NCI-H1930 (cell line): ENCODE measurements at places on chromosomes 3 and 15.

- DNase-seq: peak; percentile 3
Measured at GRCh38 chr3:171867981-171868380, 24.8 kb downstream of the TMEM212 start.

DNA sequence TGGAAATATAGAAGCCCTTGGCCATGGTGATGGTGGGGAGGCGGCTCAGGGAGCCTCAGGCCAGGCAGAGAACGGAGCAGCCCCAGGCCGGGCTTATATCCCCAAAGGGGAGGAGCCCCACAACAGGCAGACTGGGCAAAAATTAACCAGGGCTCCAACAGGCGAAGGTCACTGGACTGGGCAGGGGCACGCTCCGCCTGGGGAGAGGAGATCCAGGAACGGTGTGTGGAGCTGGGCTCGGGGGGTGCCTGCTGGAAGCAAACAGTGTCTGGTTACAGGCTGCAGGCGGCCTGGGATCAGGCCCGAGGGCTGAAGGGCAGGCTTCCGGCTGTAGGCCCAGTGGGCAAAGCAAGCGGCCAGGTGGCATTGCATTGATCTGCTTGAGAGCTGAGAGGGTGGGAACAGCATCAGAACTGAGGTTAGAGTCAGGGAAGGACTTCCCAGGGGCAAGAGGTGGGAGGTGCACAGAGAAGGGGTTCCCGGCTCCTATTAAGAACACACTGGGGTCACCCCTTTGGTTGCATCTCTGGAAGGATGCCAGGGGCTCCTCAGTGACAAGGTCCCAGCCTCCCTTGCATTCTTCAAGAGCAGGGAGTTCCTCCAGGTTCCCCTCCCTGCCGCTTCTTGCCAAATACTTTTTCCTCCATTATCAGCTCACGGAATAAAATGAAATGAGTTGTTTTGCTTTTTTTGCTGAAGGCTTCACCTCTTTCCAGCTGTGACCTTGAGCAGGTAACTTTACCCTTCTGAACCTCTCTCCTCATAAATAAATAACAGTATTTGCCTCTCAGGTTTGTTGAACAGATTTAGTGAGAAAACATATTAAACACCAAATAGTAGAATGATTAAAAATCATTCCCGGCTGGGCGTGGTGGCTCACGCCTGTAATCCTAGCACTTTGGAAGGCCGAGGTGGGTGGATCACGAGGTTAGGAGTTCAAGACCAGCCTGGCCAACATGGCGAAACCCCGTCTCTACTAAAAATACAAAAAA lies 7.8 kb downstream of the ANPEP start:
- DNase-seq: no peak

- DNase-seq: no peak
Measured at GRCh38 chr3:107956991-107957900, 133.6 kb downstream of the CD47 start.

DNA sequence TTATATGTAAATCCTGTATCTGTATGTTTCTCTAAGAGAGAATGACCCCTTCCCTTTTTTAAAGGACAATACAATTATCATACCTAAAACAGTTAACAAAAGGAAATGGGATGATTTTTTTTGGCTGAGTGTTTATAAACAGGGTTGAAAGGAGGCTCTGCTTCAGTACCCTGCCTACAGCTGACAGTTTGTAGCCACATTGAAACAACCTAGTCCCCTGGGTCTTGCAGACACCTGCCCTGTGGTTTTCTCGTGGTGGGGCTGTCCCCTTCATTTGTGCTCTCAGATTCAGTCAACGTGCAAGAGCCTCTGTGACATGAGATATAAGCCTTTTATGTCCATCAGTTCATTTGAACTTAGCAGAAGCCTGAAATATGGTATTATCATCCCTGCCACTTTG lies 2.3 kb upstream of the HMCES start:
- no peak for DNase-seq

DNA sequence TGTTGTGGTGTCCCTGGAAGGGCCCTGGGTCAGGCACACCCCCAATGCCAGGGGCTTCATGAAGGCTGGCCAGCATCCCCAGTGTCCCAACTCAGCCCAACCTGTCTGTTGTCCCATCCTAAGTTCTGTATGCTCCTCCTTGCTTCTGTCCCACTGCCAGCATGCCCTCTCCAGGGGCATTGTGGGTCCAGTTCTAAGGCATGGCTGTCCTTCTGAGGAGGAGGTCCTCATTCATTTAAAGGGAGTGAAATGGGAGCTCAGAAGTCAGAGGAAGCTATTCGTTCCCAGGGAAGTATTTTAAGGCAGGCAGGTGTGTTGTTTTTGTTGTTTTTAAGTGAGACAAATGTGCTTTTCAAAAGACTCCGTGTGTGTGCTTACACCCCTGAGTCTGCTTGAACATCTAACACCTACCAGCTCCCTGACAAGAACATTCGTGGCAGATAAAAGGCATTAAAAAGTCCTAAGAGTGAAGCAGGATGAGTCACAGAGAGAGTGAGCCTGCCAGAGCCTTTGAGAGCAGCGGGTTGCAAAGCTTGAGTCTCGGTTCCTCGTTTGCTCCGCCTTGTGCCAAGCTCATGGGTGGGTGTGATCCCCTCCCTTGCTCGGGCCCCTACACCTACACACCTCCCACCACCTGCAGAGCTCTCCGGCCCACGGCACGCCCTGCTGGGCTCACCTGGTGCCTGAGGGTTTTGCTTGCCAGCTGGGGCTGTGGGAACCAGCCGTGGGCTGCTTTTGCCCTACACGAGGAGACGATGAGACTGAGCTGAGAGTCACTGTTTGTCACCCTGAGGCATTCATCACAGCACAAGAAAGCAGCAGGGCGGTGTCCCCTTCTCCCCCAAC lies 183.4 kb upstream of the TOPAZ1 start:
- no peak for DNase-seq

- no peak for DNase-seq
Measured at GRCh38 chr3:33883951-33884561, 85.6 kb downstream of the PDCD6IP start.

GRCh38 chr3:31055757-31056156 lies 161.3 kb upstream of the GADL1 start:
- DNase-seq: no peak

GRCh38 chr15:60627298-60627943 lies 148.5 kb upstream of the ICE2 start:
- DNase-seq: no peak

DNA sequence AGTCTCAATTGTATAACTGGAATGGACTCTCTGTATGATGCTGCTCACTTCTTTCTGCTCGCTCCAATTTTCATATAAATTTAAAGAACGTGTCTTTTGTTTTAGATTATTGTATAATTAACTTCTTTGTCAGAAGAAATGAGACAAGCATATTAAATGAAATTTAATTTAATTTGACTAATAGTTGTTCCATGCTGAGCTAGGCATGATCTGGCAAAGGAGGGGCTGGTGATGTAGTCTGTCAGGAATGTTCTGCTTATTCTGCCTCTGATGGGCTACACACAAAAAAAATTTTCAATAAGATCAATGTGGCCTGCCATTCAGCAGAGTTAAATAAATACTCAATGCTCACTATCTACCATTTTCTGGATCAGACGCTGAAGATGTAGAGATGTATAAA lies 208.4 kb upstream of the CD96 start:
- no peak for DNase-seq

DNA sequence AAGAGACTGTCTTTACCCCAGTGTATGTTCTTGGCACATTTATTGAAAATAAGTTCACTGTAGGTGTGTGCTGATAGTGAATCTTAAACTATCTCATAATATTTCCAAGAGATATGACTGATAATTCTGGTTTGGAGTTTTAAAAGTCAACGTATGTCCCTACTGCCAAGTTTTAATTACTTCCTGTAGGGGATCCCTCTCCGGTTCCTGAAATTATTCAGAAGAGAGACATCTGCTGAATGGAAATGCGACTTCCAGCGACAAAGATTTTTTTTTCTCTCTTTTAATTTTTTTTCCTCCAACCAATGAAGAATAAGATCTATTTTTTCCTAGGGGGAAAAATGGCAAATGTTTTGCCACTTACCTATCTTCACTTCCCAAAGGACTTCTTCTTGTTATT lies 498.9 kb upstream of the TGFBR2 start:
- no peak for DNase-seq

GRCh38 chr3:107904536-107905066 lies 186.2 kb downstream of the CD47 start:
- no peak for DNase-seq

DNA sequence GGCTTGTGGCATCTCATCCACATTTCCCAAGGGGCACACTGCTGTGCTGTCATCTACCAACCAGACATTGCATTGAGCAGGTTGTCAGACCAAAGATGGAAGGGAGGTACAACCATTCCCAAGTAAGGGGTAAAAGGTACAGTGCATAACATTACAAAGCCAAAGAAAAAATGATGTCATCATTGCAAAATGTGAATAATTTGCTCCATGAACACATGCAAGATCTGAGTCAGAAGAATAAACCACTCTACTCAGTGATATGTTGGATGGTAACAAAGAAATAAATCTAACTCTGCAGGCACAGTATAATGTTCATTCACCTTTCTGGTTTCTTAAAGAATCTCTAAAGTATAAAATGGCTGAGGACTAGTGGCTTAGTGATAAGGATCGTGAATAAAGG lies 202.7 kb downstream of the MAGI1 start:
- no peak for DNase-seq

DNA sequence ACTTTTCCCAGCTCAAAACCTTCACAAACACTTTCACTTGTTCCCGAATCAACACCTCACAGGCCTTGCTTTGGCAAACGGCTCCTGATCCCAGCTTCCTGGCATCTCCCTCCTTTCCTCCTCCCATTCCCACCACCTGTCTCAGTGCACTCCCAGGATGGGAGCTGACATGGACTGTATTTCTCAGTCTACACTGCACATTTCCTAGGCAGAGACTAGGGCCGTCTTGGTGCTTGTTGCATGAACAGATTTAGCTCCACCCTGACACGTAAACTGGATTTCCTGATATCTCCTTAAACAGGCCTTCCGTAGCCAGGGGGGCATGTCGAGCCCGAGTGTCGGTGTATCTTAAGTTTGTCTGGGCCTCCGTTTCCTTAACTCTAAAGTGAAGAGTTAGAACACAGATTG lies 790 bp upstream of the WHAMM start:
- DNase-seq: no peak

DNA sequence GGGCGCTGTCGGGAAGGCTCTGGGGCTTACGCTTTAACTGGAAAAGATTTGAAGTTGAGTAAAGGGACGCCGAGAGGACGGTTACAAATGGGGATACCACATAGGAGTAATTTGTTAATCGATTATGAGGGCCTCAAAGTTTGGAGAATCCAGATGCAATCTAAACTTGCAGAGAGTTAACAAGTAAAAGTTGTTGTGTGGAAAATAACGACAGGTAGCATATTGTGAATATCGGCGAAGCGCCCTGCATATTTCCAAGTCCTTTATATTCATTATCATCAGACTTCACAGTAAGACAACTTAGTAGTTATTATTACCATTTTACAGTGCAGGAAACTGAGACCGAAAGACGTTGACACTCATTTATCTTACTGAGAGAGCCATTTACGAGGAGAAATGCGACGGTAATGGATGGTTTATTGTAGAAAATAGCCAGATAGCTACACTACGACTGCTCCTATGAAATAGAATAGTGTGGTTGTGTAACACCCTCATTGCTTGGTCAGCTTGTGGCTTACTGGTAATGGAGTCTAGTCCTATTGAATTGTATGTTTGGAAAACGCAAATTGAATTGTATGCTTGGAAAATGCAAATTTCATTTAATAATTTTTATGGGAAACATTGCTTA lies 700 bp downstream of the MKRN2 start:
- no peak for DNase-seq

- DNase-seq: peak; percentile 34
Measured at GRCh38 chr3:128432971-128433836, 33.5 kb downstream of the DNAJB8 start.

DNA sequence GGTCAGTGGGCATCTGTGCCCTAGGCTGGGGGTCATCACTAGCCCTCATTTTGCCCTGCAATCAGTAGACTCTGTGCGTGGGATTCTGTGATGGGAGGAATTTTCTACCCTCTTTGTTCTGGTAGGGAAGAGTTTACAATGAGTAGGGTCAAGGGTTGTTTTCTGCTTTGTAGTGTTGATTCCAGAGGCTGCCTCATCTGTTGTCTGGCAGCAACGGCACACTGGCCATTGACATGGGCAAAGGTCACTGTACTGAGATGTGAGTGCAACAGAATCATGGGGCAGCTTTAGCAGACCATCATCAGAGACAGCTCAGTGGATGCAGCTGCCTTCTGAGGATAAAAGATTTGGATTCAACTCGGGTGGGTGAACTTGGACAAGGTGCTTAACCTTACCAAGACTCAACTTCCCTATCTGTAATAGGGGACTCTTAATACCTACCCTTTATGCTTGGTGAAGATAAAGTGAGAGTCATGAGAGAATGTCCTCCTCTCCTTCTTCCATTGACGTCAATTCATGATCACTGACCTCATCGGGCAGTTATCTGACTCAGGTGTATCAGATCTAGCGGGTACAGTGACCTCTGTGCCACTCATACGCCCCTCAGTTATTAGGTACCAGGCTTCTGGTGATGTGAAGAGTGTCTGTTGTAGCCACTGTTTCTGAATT lies 127.5 kb downstream of the RPLP1 start:
- no peak for DNase-seq

DNA sequence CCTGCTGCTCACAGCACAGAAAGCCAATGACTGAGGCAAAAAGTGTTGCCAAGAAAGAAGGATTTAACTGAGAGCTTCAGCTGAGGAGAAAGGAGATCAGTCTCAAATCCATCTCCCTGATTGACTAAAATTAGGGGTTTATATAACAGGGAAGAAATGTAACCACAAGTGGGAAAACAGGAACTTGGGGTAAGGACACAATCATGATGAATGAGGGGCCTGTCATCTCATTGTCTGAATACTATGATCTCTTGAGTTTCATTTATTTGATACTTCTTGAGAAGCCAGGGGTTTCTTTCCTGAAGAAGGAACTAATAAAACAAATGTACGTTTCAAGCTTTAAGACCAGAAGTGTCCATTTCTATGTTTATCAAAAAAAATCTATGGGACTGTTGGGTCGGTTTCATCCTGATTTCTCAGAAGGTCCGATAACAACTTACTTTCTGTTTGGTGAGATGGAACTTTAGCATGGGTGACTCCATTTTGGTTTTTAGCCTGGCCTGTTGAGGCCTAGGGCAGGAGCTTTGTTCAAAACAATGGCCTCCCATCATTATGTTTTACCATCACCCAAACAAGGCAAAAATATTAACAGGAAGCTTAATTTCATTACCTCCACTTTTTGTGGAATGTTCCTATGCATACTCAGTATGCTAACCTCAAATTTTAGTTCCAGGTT lies 76.6 kb upstream of the PIAS1 start:
- no peak for DNase-seq

DNA sequence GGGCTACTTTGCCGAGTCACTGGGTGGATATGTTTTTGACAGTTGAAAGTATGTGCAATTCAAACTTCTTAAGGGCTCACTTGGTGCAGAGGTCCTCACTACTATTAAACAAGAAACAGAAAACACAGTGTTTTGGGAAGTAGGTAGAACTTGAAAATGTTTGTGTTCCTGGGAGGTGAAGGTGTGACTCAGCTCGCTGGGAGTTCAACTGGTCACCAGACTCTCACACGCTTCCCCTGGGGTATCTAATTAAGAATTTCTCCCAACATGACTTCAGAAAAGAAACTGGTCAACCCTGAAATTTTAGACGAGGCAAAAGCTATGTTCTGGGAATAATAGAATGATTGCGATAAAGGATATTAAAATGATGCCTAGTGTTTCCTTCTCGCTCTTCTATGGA lies 1039.8 kb upstream of the SEMA6D start:
- DNase-seq: no peak
